ENCODE measurements at places on chromosomes 7 and 10. TPM values are rescaled to one million over a fixed set of nuclear protein-coding genes. Genes with fewer than 3 reads are reported as not detected.

OPN4 gene
- polyA plus RNA-seq, result not detected

AEBP1 gene
- 5.6 TPM for polyA plus RNA-seq

GJC3 gene
- polyA plus RNA-seq, result not detected

SCART1 gene
- not detected for polyA plus RNA-seq

FAM25C gene
- polyA plus RNA-seq, result not detected

TEX47 gene
- polyA plus RNA-seq, result not detected

VWA2 gene
- not detected for polyA plus RNA-seq

SEMA3C gene
- not detected for polyA plus RNA-seq

CHST3 gene
- not detected for polyA plus RNA-seq

HOXA6 gene
- not detected for polyA plus RNA-seq

TFR2 gene
- 0.67 TPM for polyA plus RNA-seq

LRRD1 gene
- not detected for polyA plus RNA-seq

SPDYE11 gene
- 0.19 TPM for polyA plus RNA-seq

RTKN2 gene
- 0.26 TPM for polyA plus RNA-seq

ANKRD1 gene
- polyA plus RNA-seq, result not detected

CPA2 gene
- polyA plus RNA-seq, result not detected

ZNF425 gene
- 0.70 TPM for polyA plus RNA-seq

SPDYE8 gene
- 0.19 TPM for polyA plus RNA-seq

SKIDA1 gene
- not detected for polyA plus RNA-seq

GIMAP2 gene
- 40.4 TPM for polyA plus RNA-seq

CALML5 gene
- polyA plus RNA-seq, result not detected

SEMA3A gene
- not detected for polyA plus RNA-seq

COL13A1 gene
- polyA plus RNA-seq, result not detected

ECD gene
- polyA plus RNA-seq, result 28.8 TPM

TIAL1 gene
- 7.8 TPM for polyA plus RNA-seq

SH2B2 gene
- 32.9 TPM for polyA plus RNA-seq

TET1 gene
- polyA plus RNA-seq, result 0.64 TPM

ADAM12 gene
- not detected for polyA plus RNA-seq

SPDYE5 gene
- 0.26 TPM for polyA plus RNA-seq

NYAP1 gene
- polyA plus RNA-seq, result not detected

GIMAP5 gene
- 0.61 TPM for polyA plus RNA-seq

DYNC1I1 gene
- not detected for polyA plus RNA-seq

PTPRZ1 gene
- not detected for polyA plus RNA-seq

ZSCAN21 gene
- polyA plus RNA-seq, result 4.7 TPM

STRA8 gene
- not detected for polyA plus RNA-seq

GNAT3 gene
- not detected for polyA plus RNA-seq

UPK3B gene
- not detected for polyA plus RNA-seq

HOGA1 gene
- polyA plus RNA-seq, result not detected

MUC12 gene
- polyA plus RNA-seq, result not detected

HMX2 gene
- not detected for polyA plus RNA-seq

NT5C3A gene
- polyA plus RNA-seq, result 135 TPM

KLF14 gene
- polyA plus RNA-seq, result 0.09 TPM

SSC4D gene
- not detected for polyA plus RNA-seq

CRHR2 gene
- polyA plus RNA-seq, result not detected

ODAD2 gene
- not detected for polyA plus RNA-seq

Measured in naive B cell (primary cell).